ENCODE measurements at places on chromosomes 7 and 10.
A peak's percentile ranks its signal among the peaks of the same experiment; 100 is the strongest.

DNA sequence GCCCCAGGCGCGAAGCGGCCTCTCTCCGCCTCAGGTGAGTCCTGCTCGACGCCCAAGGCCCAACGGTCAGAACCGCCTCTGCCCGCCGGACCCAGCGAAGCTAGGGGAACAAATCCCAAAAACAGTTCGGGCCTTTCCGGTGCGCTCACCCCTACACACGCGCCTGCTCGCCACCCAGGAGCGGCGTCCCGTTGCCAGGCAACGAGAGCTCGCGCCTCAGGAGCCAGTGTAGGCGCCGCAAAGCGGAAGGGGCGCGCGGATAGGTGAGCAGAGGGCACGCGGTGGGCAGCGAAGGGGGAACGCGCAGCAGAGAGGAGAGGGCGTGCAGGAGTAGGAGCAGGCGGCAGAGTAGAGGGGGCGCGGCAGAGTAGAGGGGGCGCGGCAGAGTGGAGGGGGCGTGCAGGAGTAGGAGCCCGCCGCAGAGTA, at the start of the genes DYDC1 and DYDC2:
Gene DYDC1, minus strand, starts transcription at position 193 of the 426 bp plus-strand sequence. CDS start 4,154 bp downstream, outside the sequence.
Gene DYDC2, plus strand, starts transcription at position 219 of the 426 bp plus-strand sequence. CDS start 5,663 bp downstream, outside the sequence.
- DNase-seq, result peak; percentile 77

DNA sequence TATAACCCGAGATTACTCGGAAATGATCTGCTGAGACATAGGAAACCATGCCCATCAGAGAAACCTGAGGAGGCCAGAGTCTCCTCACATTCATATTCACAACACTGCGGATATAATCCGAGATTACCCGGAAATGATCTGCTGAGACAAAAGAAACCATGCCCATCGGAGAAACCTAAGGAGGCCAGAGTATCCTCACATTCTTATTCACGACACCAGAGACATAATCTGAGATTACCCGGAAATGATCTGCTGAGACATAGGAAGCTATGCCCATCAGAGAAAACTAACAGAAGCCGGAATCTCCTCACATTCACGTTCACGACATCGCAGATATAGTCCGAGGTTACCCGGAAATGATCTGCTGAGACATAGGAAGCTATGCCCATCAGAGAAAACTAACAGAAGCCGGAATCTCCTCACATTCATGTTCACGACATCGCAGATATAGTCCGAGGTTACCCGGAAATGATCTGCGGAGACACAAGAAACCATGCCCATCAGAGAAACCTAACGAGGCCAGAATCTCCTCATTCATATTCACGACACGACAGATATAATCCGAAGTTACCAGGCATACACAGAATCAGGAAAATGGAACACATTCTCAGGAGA, 422.3 kb upstream of the AKR1E2 start:
- DNase-seq, result no peak

DNA sequence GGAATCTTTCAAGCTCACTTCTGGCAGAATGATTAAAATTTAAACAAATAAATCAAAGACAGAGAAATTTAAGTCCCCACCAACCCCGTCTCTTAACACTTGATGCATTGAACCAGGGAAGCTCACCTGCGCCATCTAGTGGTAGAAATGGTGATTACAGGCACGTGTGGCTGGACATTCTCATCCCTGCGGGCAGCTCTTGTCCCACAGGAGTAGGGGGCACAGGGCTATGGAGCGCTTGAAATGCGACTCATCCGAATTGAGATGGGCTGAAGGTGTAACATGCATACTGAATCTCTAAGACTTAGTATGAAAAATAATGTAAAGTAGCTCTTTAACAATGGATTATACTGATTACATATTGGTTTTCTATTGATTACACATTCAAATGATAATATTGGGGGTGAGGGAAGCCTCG, 24.8 kb upstream of the SLIT1 start:
- peak; percentile 13 for DNase-seq

DNA sequence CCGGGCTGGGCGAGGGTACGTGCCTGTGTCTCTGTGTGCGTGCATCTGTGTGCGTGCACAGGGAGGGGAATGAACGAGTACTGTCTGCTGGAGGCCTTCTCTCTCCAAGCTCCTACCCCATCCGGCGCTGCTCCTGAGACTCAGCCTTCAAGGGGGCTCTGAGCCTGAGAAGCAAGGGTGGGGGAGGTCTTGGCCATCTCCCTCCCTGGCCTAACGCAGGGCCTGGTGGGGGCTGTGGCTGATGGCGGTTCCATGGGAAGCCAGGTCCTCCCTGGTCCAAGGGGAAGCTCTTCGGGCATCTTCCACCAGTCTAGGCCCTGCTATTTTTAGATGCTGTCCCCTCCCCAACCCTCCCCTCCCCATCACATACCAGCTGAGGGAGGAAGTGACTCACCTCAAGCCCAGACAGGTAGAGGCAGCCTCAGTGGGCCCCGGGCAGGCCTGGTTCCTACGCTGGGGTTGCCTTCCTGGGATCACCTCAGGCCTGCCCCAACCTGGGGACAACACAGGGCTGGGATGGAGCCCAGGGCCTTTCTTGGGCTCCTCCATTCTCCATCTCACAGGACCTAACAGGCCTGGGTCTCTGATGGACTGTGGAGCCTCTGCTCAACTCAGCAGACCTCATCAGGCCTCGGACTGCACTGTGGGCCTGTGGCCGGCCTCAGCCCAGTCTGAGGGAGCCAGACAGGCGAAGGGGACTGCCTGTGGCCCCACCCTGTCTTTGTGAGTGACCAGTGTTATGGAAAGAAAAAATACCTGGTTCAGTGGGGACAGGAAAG, 32.2 kb downstream of the DNAJB12 start:
- no peak for DNase-seq

GRCh38 chr7:71216211-71216610, 84.3 kb downstream of the GALNT17 start:
- DNase-seq, result no peak

GRCh38 chr7:91005841-91006240, 258.4 kb upstream of the FZD1 start:
- DNase-seq, result no peak

GRCh38 chr7:41977151-41977651, 259.8 kb downstream of the GLI3 start:
- no peak for DNase-seq

GRCh38 chr7:99460651-99461050, 5.3 kb downstream of the ATP5MF start:
- DNase-seq, result no peak

- no peak for DNase-seq
Measured at GRCh38 chr7:87447116-87447635, 28.3 kb downstream of the ABCB4 start.

GRCh38 chr10:116880716-116881482, 31.6 kb downstream of the ENO4 start:
- no peak for DNase-seq

DNA sequence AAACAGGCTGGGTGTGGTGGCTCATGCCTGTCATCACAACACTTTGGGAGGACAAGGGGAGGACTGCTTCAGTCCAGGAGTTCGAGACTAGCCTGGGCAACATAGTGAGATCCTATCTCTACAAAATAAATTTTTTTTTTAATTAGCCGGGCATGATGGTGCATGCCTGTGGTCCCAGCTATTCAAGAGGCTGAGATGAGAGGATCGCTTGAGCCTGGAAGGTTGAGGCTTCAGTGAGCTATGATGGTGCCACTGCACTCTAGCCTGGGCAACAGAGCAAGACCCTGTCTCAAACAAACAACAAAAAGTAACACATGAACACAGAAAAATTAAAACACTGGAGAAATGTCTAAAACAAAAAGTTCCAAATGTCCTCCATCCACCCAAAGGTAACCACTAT, 22.9 kb downstream of the PIK3AP1 start:
- DNase-seq, result no peak

GRCh38 chr10:11245095-11245479, 227.4 kb downstream of the CELF2 start:
- DNase-seq, result no peak

GRCh38 chr10:80351220-80351619, 5.3 kb downstream of the DYDC1 start:
- DNase-seq, result no peak

DNA sequence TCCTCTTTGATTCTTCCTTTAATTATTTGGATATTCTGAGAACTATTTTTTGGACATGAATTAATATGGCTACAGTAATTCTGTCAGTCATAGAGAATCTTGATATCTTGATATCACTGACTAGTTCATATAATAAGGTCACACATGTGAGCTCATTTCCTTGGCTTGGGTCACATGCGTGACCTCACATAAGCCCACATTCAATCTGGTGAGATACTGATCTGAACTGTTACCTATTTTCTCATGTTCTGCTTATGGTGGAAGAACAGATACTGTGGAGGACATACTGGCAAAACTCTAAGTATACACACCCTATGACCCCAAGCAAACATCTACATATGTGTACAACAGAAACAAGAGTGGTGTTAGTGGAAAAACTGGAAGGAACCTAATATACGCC, 44.1 kb downstream of the CUL2 start:
- no peak for DNase-seq

GRCh38 chr10:6423413-6424170, 156.5 kb downstream of the PRKCQ start:
- DNase-seq, result no peak
